ENCODE measurements at places on chromosomes 5 and 9. TPM values are rescaled to one million over a fixed set of nuclear protein-coding genes. Genes with fewer than 3 reads are reported as not detected.

Gene TUSC1
- total RNA-seq: 6.0 TPM

Gene ADAMTS12
- total RNA-seq: 11.5 TPM

Gene LMX1B
- total RNA-seq: 12.4 TPM

Gene IFNB1
- total RNA-seq: not detected

Gene QRFP
- not detected for total RNA-seq

Gene F12
- total RNA-seq: 12.8 TPM

Gene SLC4A9
- total RNA-seq: 0.76 TPM

Gene SPATA24
- 12.9 TPM for total RNA-seq

Gene IL5
- total RNA-seq: not detected

Gene ANKRD34B
- total RNA-seq: 3.6 TPM

Gene NAIF1
- 11.9 TPM for total RNA-seq

GRCh38 chr9:6788162-6789016, 30.6 kb downstream of the KDM4C start:
- DNase-seq: peak; percentile 22

GRCh38 chr9:112772551-112772950, 22.0 kb downstream of the SNX30 start:
- DNase-seq: no peak

DNA sequence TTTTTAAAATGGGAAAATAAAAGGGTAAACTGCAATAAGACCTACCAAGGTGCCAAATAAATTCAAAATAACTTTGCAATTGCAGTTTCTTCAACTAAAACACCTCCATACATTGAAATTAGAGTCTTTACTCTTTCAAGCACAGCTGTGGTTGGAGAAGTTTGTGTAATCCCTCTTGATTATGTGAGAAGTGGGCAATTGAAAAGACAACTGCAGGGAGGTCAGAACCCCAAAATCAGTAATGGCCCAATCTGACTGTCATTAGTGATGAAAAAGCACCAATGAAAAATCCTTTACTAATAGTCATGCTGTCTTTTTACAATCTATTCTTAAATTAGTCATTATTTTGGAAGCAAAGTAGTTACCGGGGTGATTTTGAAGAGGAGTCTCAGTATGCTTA, 116.7 kb upstream of the RGMB start:
- no peak for DNase-seq

DNA sequence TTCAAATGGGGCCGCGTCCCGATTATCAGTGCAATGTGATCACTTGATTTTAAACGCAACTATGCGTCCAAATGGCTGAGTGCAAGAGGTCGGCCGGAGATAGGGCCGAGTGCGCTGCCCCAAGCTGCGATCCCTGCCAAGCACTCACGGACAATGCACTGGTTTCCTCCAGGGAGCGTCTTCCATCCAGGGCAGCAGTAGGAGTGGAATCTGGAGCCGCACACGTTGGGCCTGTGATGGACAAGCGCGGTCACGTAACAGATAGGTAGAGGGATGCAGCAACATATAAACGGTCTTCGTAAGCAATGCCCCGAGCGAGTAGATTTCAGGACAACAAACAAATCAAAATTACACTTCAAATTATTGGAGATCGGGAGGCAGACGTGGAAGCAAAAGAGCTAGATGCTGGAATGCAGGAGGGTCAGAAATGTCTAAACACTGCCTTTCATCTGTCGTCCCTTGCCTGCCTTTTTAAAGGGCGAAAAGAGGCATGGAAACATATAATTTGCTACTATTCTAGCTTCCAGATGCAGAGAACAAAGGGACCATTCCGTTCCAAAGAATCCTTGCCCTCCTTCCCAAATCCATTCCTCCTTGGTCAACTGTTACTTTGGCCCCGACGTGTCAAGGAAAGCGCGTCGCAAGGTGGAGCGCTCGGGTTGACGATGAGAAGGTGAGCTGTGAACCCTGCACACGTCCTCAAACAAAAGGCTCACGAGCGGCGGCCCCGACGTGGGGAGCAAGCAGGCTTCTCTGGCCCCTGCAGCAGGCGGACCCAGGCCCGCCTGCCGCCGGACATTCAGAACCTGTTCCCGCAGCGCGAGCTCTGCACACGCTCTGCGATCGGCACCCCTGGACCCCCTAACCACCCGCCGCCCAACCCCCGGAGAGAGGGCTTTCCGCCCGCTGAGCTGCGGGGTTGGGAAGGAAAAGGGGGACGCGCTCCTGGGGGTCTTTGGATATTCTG, 1.5 kb downstream of the FBN2 start:
- DNase-seq: peak; percentile 46

DNA sequence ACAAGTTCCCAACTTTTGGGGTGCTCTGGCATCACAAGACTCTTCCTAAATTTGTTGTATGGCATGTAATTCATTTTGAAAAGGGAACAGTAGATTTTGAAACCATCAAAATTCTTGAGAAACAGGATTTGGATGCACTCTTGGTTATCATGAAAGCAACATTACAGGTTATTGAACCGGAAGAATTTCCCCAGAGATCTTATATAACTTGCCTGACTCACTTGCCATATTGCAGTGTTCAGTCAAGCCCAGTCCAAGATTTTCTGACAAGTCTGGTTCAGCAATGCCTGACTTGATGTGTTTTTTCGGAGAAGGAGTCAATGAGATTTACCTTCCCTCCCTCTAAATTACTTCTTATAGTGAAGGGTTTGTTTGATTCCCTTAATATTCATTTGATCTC, 32.0 kb downstream of the SMIM15 start:
- DNase-seq: no peak

DNA sequence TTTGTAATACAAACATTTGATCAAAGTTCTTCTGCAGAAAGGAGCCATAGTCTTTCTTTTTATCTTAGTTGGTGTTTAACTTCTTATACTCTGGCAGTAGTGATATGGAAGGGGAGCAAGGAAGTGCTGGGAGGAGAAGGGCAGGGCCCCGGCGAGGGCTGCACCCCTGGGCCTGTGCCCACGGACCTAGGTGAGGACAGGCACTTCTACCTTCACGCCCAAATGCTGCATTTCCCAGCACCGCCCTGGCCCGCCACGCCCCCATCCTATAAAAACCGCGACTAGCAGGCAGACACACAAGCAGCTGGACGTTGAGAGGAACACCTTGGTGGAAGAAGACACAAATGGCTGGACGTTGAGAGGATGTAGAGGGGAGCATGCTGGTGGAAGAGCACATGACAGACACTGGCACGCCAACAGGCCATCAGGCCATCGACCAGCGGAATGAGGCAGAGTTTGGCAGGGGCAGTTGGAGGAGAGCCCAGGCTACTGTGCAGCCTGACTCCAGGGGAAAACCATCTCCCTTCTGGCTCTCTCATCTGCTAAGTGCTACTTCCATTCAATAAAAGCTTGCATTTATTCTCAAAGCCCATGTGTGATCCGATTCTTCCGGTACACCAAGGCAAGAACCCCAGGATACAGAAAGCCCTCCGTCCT, 81.5 kb upstream of the C9orf72 start:
- DNase-seq: no peak

- DNase-seq: peak; percentile 24
Observed at GRCh38 chr9:15104826-15105420, 194.7 kb upstream of the FREM1 start.

- no peak for DNase-seq
Observed at GRCh38 chr5:59738024-59738423, 155.5 kb downstream of the PDE4D start.

DNA sequence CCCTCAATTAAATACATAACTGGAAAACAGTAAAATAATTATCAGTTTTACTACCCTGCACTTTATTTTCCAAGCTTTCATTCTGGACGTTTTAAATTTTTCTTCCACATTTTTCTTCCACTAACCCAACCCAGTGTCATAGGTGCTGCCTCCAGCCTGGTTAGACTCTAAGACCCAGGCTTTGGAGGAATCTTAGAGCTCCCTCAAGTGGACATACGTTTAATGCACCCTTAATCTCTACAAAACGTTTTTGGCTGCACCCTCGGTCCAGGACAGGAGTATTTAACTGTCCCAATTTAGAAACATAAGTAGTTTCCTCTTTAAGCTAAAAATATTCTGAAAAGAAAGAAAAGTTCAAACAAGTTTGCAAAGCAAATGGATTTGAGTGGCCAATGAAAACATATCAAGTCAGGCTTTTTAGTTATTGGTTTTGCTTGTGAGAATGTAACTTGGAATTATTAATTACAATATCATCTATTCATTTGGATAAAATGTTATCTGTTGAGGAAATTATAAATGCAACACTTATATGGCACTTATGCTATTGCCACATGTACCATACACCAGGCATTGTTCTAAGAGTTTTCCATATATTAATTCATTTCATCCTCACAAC, 38.9 kb downstream of the CDH6 start:
- DNase-seq: peak; percentile 14

GRCh38 chr5:54867310-54867944, 118.0 kb downstream of the ESM1 start:
- no peak for DNase-seq

DNA sequence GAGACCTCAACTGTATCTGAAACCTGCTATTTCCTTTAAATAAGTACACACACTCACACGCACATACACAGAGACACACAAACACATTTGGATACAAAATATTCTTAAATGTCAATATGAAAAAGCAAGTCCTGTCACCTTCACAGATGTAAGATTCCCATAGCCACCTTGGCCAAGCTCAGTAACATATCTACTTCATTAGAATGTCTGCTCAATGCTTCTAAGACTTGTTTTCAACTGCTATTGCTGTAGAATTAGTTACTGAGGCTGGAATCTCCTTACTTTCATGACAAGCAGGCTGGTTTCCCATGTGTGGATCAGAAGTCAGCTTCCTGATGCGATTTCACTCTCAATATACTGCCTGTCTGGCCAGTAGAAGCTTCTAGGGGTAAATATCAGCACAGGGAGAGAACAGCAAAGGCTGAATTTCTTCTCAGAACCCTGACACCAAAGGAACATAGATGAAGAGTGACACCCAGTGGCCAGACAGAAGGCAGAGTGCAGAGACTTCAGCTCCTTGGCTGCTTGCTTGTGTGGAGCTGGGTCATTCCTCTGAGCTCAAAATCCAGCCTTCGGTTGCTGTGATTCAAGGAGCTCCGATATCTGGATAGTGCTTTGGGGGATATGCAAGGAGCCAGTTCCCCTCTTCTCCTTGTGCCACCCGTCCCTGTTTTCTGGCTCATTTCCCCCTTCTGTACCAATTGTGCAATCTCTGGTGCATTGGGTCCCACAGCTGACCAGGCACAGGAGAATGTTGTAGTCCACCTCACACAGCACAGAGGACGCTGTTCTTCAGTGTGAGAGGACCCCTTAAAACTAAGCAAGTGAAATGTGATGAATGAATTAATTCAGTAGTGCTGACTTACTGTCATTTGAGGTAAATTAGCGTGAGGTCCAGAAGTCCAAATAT, 26.6 kb upstream of the ABLIM3 start:
- peak; percentile 59 for DNase-seq

All from WTC11 (cell line).